Cerebellum (tissue), 4 donors: ENCODE measurements at places on chromosomes 2 and 18.
A peak's percentile ranks its signal among the peaks of the same experiment; 100 is the strongest.

DNA sequence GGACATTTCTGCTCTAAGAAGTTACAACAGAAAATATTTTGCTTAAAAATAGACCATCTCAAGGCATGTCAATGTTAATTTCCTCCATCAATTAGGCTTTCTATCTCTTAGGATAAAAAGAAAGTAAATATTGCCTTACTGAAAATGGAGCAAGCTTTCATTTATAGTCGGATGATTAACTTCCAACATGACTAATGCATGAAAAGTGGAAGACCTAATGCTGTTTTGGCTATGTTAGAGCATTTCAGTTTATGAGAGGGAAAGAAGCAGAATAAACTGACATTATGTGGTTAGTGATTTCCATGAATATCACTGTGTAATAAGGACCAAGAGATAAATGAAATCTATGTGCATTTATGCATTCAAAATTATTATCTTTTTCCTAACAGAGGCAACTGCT, 475.2 kb upstream of the UBE2E3 start:
- no peak for DNase-seq

- no peak for DNase-seq
Observed at GRCh38 chr2:120017201-120017600, 4.3 kb downstream of the EPB41L5 start.

DNA sequence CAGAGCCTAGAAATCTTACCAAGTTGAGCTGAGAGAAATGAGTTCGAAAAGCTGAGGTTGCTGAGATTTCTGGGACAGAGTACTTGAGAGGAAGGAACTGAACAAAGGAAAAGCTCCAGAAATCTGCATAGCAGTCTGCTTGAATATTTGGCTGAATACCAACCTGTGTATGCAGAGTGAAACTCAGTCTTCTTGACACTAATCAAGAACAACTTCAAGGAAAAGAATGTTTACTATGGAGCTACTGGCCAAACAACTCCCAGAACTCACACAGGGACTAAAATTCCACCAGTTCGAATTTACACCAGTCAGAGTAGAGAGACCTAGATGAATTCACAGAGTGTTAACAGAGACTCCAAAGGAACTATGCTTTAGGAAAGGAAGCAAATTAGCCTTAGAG, 66.5 kb downstream of the USP37 start:
- DNase-seq: no peak

GRCh38 chr2:110858135-110858725, 125.9 kb downstream of the ACOXL start:
- DNase-seq: no peak

GRCh38 chr2:221267773-221268425, 304.2 kb downstream of the EPHA4 start:
- no peak for DNase-seq

DNA sequence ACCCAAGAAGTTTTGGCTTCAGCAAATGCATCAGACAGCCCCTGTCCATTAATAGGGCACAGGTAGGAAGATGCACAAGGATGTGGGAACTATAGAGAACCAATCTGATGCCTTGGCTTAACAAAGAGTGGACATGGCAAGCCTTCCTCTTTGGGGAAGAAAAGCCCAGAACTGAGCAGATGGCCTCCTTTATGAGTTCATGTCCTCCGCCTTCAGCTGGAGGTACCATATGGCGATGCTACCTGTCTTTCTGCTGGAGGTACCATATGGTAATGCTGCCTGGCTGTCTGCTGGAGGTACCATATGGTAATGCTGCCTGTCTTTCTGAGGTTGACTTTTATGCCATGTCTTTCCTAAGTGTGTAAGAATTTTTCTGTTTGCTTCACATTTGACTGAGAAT, 6.0 kb downstream of the RETREG2 start:
- peak; percentile 89 for DNase-seq

DNA sequence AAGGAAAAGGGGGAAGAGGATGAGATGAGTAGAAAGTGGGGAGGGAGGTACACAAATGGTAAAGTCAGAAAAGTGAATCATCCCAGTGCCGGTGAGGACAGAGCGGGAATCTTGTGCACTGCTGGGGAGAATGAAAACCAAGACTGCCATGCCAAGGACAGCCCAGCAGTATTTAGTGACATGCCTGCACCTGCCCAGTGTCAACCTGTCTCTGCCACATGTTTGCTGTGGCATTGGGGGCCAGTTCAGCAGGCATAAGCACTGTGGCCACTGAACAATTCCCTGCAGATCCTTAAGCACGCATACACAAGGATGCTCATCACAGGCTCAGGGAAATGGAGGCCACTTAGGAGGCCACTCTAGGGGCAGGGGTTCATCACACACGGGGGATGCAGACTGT, 5.2 kb upstream of the KCNK3 start:
- no peak for DNase-seq

DNA sequence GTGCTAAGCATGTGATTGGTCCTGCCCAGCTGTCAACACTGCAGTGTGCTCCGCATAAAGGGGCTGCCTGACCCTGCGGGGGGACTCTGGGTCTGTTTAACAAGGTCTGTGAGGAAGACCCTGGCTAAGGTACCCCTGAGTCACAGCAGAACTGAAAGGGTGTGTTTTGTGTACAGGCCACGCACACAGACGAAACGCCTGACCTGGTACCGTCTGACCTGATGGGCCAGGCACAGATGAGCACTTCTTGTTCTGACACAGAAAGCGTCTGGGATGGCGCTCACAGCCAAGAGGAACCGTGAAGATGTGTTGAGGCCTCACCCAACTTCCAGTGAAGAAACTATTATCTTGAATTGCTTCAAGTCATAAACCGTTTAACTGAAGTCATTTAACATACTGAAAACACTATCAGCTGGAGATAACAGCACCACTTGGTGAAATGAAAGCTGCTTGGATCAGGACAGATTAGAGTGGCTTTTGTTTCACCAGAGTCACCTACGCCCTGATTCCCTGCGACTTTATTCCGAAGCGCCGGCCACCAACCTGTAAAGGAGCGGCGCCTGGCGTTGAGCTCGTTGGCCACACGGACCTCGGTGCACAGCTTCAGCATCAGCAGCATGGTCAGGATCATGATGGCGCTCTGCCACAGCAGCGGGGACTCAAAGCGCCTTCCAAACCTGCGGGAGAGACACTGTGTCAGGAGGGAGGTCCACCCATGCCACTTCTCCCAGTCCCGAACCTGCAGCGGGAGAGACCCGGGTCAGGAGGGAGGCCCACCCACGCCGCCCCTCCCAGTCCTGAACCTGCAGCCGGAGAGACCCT, 8.5 kb downstream of the SLC66A2 start:
- no peak for DNase-seq

DNA sequence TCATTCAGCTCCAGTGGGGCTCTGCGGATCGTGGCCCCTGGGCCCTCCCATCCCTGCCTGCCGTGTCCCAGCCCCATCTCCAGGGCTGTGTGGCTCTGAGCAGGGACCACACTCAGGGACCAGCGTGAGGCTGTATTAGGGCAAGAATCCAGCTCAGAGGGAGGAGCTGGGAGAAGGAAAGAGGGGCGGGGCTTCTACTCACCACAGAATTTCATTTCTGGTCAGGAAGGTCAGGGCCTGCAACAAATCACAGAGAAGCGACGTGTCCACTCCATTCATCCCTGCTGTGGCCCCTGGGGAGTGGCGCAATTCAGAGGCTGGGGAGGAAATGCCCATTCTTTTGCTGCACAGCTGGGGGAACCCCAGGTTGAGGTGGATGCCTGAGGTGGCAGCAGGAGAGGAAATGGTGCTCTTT, 828 bp downstream of the CIB4 start:
- DNase-seq: no peak

- DNase-seq: no peak
Observed at GRCh38 chr18:57555134-57555533, 31.4 kb downstream of the FECH start.

DNA sequence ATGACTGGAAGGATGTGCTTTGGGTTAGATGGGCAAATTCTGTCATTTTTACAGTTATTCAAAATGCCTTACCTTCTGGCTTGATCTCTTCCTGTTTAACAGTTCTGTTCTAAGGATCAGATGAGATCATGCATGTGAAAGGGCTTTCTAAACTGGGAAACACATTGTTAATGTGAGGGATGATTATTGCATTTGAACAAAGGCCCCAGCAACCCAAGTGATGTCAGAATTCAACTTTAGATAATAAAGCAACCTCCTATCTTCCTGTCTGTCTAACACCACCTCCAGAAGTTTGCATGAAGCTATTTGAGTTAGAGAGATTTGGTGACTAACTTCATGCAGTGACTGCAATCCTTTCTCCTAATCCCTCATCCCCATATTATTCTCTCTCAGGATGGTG, 77.8 kb upstream of the B3GNT2 start:
- DNase-seq: no peak

DNA sequence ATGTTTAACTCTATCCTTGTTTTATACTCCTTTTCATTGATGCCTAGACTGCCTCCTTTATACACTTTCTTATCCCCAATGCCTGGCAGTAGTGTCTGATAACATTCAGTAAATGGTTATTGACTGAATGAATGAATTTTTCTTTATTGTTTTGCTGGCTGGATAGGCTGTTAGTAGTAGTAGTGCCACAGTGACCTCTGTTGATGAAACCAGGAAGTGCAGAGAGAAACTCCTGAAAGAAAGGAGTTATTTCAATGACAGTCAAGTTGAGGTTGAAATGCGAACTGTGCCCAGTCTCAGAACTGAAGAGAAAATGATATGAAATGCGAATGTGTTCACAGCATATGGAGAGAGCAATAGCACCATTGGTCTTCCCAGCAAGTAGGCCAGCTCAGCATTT, 26.8 kb upstream of the SLC9A2 start:
- no peak for DNase-seq

DNA sequence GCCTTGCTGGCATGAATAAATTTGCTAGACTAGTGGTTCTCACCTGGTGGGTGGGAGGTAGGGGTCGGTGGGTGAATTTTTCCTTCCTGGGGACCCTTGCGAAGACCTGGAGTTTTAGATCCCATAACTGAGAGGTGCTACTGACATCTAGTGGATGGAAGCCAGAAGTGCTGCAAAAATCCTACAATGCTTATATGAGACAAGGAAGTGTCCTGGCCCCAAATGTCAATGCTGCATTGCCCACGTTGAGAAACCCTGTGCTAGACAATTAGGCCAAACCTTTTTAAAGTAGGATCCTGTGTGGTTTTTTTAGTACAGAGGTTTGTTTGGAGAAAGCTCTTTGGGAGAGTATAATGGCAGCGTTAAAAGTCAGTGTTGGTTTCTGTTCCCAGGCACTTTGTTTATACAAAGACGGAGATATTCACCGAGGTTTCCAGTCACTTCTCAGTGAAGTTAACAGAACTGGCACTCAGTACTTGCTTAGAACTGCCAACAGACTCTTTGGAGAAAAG, 9.6 kb downstream of the SERPINB8 start:
- DNase-seq: peak; percentile 40

DNA sequence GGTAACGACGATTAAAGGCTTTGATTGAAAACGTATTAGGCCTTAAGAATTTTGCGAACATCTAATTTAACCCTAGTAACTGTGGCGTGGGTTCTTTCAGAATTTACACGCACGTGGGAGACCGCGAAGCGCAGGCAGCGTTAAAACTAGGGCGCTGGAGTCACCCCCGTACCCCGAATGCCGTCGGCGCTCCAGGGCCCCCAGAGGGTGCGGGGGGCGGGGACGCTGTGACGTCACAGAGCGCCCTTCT, 673 bp upstream of the SMCHD1 start:
- peak; percentile 69 for DNase-seq

DNA sequence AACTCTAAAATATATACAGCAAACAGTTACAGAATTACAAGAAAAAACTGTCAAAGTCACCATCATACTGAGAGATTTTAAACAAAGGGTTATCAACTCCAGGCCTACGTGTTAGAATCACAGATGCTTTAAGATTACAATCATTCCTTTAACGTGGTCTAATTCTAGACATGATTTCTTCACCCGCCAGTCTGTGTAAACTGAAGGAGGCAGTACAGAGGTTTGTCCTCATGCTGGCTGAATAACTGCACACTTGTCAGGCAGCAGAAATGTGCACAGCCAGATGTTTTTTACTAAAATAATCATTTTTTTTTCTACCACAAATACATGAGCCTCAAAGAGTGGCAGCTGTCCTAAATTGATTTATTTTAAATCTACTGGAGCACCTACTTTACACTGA, 15.5 kb upstream of the NEURL3 start:
- DNase-seq: no peak

GRCh38 chr2:33380719-33381118, 95.7 kb upstream of the RASGRP3 start:
- no peak for DNase-seq

DNA sequence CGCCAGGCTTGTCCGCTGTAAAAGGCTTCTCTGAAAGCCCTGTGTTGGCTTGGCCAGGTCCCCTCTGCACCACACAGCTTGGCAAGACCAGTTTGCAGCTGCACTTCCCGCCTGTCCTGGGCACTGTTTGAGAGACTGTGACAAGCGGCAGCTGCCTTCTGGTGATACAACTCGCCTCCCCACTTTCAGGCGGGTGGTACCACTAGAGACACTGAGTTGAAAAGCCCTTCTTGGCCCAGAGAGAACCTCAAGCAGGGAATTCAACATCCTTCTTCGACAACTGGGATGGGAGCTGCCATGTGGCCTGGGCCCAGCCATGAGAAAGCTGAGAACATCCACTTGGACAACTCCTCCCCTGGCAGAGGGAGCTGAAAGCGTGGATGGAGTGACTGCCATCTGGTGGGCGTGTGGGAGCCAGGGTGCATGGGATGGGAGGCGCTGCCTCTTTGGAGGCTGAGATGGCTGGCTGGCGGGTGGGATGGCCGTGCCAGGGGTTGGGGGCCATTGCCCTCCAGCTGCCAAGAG, 125.5 kb upstream of the REV1 start:
- DNase-seq: no peak

DNA sequence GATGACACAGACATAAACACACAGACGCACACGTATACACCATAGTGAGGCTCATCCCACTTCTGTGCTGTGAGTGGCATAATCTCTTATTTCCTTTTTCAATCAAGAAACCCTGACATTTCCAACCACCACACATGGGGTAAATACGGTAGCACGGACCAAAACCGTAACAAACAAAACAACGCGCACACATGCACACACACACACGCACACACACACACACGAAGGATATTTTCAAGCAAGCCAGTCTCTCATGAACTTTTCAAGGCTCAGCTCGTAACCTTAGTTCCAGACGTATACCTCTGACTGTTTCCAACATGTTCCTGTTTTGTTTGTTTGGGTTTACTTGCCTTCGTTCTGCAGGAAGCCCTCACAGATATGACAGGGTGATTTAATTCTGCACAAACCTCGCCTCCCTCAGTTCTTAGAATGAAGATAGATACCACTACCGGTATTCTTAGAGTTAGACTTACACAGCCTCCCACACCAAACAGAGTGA, 119.8 kb downstream of the BCL2 start:
- DNase-seq: no peak

- DNase-seq: no peak
Observed at GRCh38 chr2:177735318-177735803, 337.2 kb downstream of the PDE11A start.

DNA sequence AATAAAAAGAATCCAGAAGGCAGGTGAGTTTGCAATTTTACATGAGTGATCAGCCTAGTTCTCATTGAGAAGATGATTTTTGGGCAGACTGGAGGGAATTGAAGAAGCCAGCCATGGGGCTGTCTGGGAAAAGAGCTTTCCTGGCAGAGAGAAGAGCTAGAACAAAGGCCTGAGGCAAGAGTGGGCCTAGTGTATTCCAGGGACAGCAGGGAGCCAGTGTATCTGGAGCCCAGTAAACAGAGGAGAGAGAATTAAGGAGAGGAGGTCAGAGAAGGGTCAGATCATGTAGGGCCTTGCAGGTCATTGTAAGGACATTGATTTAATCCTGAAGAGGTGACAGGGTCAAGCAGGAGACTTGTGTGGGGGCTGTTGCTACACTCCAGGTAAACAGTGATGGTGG, 195.8 kb downstream of the SATB2 start:
- no peak for DNase-seq
